ENCODE measurements at places on chromosomes 2 and 18. TPM values are rescaled to one million over a fixed set of nuclear protein-coding genes. Genes with fewer than 3 reads are reported as not detected.

Gene SERPINB3
- 33.7 TPM for total RNA-seq

Gene FAM124B
- 0.21 TPM for total RNA-seq

Gene CHMP3
- total RNA-seq, result 62.2 TPM

Gene TCF23
- total RNA-seq, result not detected

Gene SGO2
- total RNA-seq, result 0.64 TPM

Gene STPG4
- not detected for total RNA-seq

Gene ID2
- total RNA-seq, result 8.3 TPM

Gene C18orf54
- 1.7 TPM for total RNA-seq

Gene ALKAL2
- not detected for total RNA-seq

Gene HOXD12
- not detected for total RNA-seq

Gene CYTIP
- total RNA-seq, result not detected

Gene UBE2F
- 70.3 TPM for total RNA-seq

Gene LOXHD1
- total RNA-seq, result not detected

Gene SLC5A7
- total RNA-seq, result not detected

Gene SCN9A
- 2.4 TPM for total RNA-seq

Gene GPR155
- total RNA-seq, result 1.7 TPM

Gene SERPINB11
- not detected for total RNA-seq

Gene ABCB11
- not detected for total RNA-seq

Gene MYO1B
- 236 TPM for total RNA-seq

Gene RNU2-63P
- not detected for total RNA-seq

Gene SH3RF3
- total RNA-seq, result under 0.01 TPM

Gene ANKRD29
- total RNA-seq, result 14.1 TPM

Gene PAX8
- 24.3 TPM for total RNA-seq

Gene MZT2B
- total RNA-seq, result 180 TPM

All from tracheal epithelial cell (primary cell).